Left hindlimb (tissue), 1 donor: ENCODE measurements at places on chromosomes 5 and 9.

DNA sequence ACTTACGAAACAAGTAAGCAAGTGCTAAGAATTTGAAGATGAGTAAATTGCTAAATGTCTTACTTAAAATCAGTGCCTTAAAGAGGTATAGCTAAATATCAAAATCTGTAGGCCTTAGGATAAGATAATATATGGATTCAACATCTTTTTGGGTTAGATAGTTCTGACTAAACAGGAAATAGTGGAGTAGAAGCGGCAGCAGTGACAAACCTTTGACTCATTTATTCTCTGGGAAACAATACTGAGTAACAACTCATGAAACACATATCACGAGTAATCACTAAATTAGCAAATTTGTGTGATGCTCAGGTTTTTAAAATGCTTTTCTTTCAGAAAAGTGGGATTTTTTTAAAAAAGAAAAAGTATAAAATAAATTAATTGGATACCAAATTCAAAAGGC, 762.1 kb upstream of the TYRP1 start:
- no peak for DNase-seq

- no peak for DNase-seq
These were observed 2.3 kb upstream of the GMCL2 start for GRCh38 chr5:178189433-178189832.

- peak; percentile 13 for DNase-seq
These were observed 62.7 kb upstream of the UNC5A start for GRCh38 chr5:176747670-176748072.

DNA sequence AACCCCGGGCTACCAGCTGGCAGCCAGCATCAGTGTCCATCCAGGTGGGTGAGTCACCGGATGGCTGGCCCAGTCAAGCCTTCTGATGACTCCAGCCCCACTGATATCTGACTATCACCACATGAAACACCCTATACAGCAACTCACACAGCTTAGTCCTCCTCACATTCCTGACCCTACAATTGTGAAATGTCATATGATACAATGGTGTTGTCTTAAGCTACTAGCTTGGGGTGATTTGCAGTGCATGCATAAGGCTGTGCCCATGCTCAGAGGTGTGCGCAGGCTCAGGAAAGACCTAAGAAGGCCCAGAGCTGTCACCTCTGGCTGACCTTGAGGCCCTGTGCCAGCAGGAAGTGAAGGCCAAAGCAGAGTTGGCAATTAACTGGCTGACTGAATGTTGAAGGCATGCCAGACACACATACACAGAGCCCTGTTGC, 21.5 kb upstream of the SEMA4D start:
- DNase-seq: no peak

GRCh38 chr9:4241552-4241951, 58.3 kb downstream of the GLIS3 start:
- DNase-seq: no peak
